ENCODE measurements at places on chromosomes 12 and 14. TPM values are rescaled to one million over a fixed set of nuclear protein-coding genes. Genes with fewer than 3 reads are reported as not detected.

DNA sequence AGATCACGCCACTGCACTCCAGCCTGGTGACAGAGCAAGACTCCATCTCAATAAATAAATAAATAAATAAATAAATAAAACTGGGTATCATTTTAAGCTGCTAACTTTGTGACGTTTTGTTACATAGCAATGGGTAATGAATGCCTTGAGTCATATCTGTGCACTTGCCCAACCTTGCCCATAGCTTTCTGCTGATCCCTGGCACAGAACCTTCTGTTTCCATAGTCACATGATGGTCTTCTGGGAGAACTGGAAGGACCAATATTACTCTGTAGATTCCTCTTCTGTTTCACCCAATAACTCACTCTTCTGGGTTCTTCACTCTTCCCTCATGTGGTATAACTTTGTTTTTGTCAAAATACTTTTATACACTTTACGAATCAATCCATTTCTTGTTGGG is 140.8 kb downstream of the SCARB1 start:
- DNase-seq, result no peak

GRCh38 chr14:25622763-25623162 is 572.8 kb upstream of the STXBP6 start:
- no peak for DNase-seq

- DNase-seq, result no peak
Measured at GRCh38 chr14:49363821-49364751, 222.1 kb downstream of the RPS29 start.

The TAC3 gene
- not detected for polyA plus RNA-seq

The RNASE4 gene
- 1.6 TPM for polyA plus RNA-seq
